Stimulated activated CD8-positive, alpha-beta memory T cell treated with anti-CD3 and anti-CD28 coated beads, Interleukin-15, amount 100 ng/mL, for 4 hours (primary cell): ENCODE measurements at places on chromosomes 13 and 19.

GRCh38 chr19:35044317-35045117 lies 3.0 kb downstream of the HPN start:
- no peak for DNase-seq

GRCh38 chr19:46546194-46546896 lies 50.7 kb upstream of the PNMA8B start:
- DNase-seq = no peak

- DNase-seq = no peak
Measured at GRCh38 chr13:89496478-89496877, 1825.3 kb downstream of the SLITRK5 start.

DNA sequence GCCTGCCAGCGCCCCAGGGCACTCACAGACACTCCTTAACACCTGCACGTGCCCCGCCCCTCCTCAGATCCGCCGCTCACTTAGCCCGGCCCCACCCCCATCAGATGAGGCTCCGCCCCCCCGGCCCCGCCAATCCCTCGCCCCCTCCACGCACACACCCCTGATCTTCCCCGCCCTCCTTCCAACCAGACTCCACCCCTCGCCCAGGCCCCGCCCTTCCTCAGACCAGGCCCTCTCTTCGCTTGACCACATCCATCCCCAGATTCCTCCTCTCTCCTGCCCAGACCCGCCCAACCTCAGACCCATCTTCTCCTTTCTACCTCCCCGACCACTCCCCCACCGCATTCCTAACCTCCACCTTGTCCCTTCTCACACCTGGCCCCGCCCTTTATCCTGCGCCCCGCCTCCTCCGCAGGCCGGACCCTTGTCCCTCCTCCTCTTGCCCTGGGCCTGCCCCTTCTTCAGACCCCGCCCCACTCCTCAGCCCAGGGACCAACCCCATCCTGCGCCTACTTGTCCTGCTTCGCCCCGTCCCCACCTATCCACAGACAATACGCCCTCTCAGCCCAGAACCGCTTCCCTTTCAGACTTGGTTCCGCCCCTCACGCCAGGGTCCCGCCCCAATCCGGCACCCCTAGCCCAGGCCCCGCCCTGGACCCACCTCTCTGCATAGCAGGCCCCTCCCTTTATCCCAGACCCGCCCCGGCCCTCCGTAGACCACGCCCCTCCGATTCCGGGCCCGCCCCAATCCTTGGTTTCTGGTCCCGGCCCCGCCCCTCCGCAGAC lies 452 bp upstream of the KLHL26 start:
- peak; percentile 94 for DNase-seq

- no peak for DNase-seq
Measured at GRCh38 chr13:75327135-75327510, 154.8 kb downstream of the TBC1D4 start.

GRCh38 chr13:52421216-52421615 lies 15.2 kb upstream of the THSD1 start:
- no peak for DNase-seq

GRCh38 chr19:32676895-32677359 lies 1.3 kb downstream of the RGS9BP start:
- DNase-seq = no peak

DNA sequence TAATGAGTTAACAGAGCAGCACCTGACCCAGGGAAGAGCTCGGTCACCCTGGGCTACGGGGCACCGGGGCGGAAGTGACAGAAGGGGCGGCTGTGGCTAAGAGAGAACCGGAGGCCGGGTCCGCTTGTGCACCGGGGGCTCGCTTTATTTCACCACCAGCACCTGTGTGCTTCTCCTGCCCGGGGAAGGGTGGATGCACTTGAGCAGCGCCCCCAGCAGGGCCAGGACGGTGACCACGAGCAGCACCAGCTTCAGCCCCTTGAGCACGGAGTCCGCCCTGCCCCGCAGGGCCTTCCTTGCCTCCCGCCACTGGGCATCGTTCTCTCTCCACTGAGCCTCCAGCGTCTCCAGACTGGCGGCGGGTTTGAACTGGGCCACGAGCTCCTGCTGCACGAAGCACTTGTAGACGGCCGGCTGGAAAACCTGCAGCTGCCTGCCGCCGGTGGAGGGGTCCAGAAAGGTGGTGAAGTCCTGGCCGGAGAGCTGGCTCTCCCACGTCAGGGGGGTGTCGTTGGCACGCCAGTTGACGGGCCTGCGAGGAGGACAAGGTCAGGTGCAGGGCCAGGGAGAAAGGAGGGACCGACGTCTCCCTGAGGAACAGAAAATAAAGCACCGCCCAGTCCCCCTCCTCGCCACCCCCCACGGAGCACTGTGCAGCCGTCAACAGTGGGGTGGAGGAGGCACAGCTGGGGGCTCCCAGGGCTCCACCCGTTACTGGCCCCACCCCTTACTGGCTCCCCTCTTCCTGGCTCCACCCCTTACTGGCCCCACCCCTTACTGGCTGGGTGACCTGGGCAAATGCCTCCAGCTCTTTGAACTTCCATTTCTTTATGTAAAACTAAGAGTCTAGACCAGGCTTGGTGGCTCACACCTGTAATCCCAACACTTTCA lies 3.6 kb downstream of the FAM187B start:
- DNase-seq = no peak

DNA sequence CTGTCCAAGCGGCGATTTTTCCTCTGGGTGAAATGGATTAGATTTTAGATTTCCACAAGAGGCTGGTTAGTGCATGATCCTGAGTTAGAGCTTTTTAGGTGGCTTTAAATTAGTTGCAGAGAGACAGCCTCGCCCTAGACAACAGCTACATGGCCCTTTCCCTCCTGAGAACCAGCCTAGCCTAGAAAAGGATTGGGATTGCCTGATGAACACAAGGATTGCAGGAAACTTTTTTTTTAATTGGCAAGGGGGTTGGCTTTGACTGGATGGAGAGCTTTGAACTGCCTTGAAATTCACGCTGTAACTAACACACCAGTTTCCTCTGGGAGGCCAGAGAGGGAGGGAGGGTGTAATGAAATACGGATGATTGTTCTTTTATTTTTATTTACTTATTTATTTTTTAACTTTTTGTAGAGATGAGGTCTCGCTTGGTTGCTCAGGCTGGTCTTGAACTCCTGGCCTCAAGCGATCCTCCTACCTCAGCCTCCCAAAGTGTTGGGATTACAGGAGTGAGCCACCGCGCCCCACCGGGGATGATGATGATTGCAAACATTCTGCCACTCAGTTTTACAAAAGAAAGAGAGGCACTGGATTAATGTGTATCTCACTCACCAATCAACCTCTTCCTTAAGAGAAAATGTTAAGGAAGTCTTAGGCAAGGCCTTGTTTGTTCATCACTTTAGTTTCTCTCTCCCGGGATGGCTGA lies 1.9 kb downstream of the LDLR start:
- no peak for DNase-seq

DNA sequence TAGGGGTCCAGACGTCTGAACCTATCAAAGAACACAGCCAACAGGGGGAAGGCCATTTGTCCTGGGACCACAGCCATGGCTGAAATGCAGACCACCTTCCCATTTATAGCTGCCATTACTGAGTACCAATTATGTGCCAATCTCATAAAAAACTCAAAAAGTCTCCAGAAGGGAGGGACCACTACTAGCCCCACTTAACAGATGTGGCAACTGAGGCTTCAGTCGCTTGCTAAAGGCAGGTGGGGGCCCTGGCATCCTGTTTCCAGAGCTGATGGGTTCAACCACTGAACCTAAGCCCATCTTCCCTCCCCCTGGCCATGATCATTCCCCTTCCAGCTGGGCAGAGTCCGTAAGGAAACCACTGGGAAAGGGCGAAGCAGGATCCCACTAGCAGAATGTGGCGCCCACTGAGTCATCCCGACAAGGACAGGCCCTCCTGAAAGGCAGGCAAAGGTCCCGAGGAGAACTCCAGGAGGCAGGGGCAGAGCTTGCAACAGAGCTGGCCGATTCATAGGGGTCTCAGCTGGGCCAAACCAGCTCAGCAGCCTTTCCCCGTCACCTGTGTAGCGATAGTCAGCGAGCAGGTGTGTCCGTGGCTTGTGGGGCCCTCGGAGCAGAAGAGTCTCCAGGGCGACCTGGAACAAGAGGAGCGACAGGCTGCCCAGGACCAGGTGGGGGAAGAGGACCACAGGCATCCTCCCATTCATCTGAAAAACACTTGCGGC lies 14.3 kb upstream of the NAPA start:
- DNase-seq = no peak

GRCh38 chr19:17420475-17420924 lies 653 bp downstream of the MVB12A start:
- DNase-seq = no peak

GRCh38 chr19:1210227-1210538 lies 4.6 kb downstream of the STK11 start:
- no peak for DNase-seq

GRCh38 chr19:6279620-6279930 lies 200 bp downstream of the MLLT1 start:
- DNase-seq = no peak

- no peak for DNase-seq
Measured at GRCh38 chr19:46296722-46297461, at the start of gene HIF3A. HIF3A (plus strand) TSS chr19:46297042; CDS start chr19:46297077, 35 bp downstream.

DNA sequence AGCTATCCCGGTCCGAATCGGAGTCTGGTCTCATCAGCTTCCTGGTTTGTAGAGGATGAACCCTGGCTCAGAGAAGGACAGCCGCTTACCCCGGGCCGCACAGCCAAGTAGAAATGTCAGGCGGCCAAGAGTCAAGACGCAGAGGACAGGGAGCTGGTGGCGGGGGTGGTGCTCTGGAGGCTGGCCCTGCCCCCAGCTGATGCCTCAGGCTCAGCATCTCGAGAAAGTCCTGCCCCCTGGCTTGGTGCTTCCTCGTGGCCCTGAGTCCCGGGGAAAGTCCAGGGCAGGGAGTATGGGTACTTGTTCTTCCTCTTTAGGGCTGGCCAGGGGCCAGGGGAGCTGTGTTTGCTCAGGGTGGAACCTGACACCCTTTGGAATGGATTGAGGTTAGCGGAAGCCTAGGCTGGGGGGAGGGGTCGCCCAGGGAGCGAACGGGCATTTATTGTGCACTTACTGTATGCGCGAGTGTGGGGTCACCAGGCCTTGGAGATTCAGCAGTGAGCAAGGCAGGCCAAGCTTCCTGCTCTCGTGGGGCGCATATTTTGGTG lies 2.2 kb downstream of the TJP3 start:
- DNase-seq = no peak

DNA sequence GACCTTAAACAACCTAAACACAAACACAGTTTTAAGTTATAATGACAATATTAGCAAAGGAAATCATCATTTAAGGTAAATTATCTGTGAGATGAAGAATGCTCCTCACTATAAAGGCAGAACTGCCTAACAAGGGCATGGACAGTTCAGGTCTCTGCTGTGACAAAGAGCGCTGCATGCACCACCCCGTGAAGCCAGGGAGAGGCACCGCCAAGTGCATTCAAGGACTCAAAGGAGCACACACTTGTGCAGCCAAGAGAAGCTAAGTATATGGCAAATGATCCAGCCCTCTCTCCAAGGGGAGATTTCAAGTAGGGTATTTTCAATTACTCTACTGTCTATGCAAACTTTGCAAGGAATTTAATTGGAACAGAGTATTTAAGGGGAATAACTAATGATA lies 126.0 kb downstream of the RAP2A start:
- DNase-seq = no peak

- no peak for DNase-seq
Measured at GRCh38 chr13:26168237-26168814, 53.8 kb downstream of the RNF6 start.

DNA sequence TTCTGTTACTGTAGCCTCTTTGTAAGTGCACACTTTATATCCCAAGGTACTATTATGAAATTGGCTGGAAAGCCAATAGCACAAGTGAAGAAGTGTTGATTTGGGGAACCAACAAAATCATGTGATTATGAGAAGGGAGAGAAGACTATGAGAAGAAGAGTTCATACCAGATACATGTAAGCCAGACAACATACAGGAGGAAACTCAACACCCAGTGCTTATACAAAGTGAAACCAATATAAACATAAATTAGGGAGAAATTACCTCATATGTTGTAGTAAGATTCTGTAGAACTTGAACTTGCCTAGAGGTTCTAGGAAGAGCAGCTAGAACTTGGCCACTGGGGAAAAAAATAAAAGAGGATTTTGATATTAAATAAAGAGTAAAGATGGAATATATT lies 17.4 kb downstream of the CPB2 start:
- no peak for DNase-seq

- no peak for DNase-seq
Measured at GRCh38 chr19:5665781-5666513, 14.4 kb downstream of the MICOS13 start.

GRCh38 chr19:3785451-3785937 lies 687 bp downstream of the MATK start:
- DNase-seq = peak; percentile 36

DNA sequence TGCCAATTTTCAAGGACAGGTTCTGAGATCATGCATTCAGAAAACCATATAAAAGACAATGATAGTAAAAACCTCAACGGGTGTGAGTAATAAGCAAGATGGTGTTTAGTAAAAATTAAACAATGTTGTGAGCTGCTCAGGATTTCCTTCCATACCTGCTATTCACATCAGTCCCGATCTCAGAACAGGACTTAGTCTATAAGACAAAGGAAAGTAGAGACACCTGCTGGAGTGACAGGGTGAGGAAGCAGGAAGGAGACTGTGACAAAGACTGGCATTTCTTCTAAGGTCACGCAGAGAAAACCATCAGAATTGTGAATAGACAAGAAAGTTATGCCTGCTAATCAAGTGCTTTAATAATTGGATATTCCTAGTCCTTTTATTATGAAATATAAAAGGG lies 648.0 kb downstream of the DACH1 start:
- DNase-seq = no peak

DNA sequence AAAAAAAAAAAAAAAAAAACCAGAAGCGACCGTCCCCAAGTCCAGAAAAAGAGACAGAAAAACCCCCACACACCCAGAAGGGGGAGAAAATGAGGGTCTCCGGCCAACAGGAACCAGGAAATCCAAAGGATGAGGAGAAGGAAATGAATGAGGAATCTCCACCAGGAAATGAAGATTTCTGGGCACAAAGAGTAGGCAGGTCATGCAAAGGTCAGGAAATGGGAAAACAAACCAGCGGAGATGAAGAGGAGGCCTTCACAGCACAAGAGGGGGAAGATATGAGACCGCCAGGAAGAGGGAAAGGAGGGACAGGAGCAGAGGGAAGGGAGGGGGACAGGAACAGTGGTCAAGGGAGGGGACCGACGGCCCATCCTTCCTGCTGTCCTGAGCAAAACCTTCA lies 5.8 kb downstream of the TEAD2 start:
- DNase-seq = no peak

- no peak for DNase-seq
Measured at GRCh38 chr19:35170359-35171061, 16.0 kb downstream of the FXYD5 start.

DNA sequence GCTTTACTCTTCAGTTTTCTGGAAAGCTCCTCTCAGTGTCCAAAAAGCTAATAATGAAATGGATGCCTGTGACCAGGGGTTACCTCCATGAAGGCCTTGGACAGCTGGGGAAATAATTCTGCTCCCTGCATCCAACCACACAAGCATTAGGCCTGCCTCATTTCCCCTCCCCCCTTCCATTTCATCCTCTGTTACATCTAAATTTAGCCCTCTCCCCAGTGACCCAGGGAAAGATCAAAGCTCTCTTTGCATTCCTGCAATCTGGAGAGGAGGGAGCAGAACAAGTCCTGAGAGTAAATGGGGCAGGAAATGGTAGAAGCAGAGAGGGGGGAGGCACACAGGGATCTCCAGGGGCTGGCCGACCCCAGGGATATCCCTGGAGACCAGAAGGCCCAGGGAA lies 452.7 kb downstream of the TSHZ3 start:
- no peak for DNase-seq
